ENCODE measurements at places on chromosomes 4 and X.

- DNase-seq = no peak
Measured at GRCh38 chr4:6495296-6495590, 22.8 kb upstream of the PPP2R2C start.

GRCh38 chr4:3257103-3257555, 8.2 kb downstream of the MSANTD1 start:
- DNase-seq = no peak

GRCh38 chr4:121185960-121186359, 21.8 kb upstream of the TNIP3 start:
- DNase-seq = no peak

- no peak for DNase-seq
Measured at GRCh38 chrX:151745651-151746050, 11.1 kb downstream of the CNGA2 start.

- no peak for DNase-seq
Measured at GRCh38 chr4:142016031-142016430, 379.6 kb downstream of the IL15 start.

DNA sequence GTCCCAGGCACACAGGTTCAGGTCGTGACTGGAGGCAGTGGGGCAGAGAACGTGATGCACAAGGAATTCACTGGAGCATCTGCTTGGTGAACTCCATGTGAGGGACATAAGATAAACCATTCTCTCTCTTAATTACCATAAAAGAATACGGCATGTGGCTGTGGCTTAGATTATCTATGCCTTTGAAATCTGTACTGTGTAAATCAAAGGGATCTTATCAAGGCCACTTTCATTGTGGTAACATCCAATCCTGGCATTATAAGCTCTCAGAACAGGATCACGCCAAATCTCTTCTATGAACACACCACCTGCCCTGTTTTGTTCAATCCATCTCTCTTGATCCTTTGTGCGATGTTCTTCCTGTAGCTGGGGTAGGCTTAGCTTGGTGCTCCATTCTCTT, 192.3 kb downstream of the SPATA18 start:
- no peak for DNase-seq

DNA sequence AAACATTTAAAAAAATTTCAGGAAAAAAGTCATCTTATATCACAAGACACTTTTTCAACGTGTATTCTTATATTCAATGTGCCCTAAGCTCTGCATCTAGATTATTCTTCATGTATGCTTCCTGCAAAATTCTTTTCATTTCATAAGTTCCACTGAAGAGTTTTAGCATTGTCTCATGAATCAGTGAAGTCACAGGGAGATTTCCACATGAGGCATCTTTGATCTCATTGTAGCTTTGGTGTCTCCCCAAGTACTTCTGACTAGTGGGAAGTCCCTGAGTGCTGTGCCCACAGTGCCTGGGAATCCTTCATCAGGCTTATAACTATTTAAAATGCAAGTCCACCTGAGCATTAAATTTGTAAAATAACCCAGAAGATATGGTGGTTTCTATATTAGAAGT, 123.8 kb downstream of the MAD2L1 start:
- no peak for DNase-seq

GRCh38 chr4:90306810-90307209, 179.6 kb downstream of the CCSER1 start:
- DNase-seq = no peak

DNA sequence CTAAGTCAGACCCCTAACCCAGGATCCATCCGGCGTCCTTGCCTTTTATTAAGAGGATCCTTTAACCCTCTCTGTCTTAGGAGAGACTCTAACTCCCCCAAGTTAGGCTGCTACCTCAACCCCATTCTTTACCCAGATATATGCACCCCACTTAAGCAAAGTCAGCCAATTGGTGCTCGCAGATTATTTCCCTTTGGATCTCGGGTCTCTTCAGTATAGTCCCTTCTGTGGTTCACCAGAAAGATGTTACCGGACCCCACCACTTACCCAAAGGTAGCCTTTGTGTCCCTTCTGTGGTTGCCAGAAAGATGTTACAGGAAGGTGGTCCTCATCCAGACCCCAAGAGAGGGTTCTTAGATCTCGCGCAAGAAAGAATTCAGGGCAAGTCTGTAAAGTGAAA, 212.9 kb upstream of the GRID2 start:
- no peak for DNase-seq

Measured in KG1 (cell line).